ENCODE measurements at places on chromosomes 5 and 9.
A peak's percentile ranks its signal among the peaks of the same experiment; 100 is the strongest.

GRCh38 chr9:134913713-134914500 lies 3.8 kb downstream of the FCN1 start:
- DNase-seq: no peak

GRCh38 chr9:133436681-133437080 lies 14.5 kb downstream of the ADAMTS13 start:
- DNase-seq: no peak

- DNase-seq: no peak
These were observed 13.5 kb upstream of the IQGAP2 start for GRCh38 chr5:76389513-76390154.

- no peak for DNase-seq
These were observed 132.8 kb upstream of the PAPPA start for GRCh38 chr9:116020801-116021200.

- no peak for DNase-seq
These were observed 1057.3 kb downstream of the TLE1 start for GRCh38 chr9:80632041-80632440.

DNA sequence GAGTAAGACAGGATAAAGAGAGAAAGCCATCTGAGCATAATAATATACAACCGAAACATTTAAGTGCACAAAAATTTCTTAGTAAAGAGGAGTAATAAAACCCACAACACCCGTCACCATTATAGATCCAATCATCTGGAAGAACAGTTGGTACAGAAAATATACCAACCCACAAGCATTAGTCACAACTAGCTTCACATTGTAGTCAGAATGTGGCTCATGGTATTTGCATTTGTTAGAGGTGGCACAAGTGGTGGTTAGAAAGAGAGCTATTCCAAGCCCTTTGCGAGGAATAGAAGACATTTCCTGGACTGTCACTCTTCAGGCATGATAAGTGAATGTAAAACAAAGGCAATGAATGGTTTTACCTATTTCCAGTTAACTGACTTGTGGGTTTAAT lies 677.5 kb upstream of the ST8SIA4 start:
- no peak for DNase-seq

DNA sequence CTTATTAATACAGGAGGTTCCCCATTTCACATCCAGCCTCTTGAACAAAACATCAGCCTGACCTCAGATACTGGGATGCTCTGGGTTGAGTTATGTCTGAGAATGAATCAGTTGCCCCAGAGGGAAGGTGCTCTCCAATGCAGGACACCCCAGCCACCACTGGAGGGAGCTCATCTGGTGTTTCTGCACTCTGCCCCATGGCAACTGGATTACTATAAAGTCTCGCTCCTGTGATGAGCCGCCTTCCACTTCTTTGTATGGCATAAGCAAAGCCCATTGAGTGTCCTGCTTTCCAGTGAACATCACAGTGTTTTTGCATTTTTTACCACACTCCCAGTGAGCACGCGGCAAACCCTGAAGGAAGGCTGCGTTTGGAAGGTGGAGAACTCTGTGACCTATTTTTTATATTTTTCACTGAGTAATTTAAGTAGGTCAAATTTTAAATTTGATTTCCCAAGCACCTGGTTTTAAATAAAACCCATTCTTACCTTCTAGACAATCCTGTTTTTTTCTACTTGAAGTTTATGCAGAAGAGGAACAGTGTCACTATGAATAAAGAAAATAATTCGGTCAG lies 176.9 kb upstream of the WWC1 start:
- DNase-seq: peak; percentile 42

GRCh38 chr5:161302559-161302958 lies 244.0 kb downstream of the GABRB2 start:
- no peak for DNase-seq

DNA sequence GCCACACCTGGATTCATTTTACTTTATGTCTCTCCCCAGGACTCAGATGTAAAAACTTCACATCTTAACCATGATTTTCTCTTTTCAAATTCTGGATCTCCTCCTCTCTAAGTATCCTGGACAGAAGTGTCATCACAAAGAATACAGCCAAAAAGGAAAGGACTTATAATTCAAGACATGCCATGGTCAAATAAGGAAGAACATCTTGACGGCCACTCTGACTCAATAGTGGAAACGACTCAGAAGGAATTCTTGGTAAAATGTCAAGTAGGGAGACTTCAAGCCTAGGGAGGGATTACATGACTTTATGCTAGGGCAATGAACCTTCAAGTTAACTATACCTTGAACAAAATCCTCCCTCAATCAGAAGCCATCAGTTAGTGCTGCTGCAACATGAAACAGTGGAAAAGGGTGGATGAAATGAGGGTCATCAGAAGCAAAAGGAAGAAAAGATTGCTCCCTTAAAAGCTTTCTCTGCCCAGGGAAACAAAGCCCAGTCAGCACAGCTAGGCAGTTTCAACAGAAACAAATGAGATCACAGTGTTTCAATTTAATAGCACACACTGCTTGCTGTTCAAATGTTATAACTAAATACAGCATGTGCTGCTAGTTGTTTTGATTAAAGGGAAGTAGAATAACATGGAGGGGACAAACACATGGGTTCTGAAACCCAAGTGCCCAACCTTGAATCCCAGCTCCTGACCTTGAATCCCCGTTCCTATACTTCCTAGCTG lies 101.4 kb downstream of the LPAR1 start:
- DNase-seq: no peak

DNA sequence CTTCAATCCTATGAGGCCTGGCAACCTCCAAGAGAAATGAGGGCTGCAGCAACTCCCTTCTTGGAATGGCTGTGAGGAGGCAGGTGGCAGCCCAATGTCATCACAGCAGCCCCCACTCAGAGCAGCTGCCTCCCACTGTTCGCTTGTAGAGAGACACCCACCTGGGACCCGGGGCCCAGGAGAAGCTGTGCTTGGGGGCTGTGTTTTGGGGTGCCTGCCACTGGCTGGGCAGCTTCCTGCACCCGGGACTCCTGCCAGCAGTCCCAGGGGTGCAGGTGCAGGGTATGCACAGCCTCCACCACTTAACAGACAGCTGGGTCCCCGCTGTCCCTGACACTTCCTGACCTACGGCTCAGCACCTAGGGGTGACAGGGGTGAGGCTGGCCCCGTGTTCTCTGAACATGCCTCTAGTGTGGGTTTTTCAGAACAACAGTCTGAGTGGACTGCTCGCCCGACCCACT lies 26.2 kb downstream of the NIPAL4 start:
- DNase-seq: no peak

GRCh38 chr9:109134167-109134578 lies 14.4 kb upstream of the TMEM245 start:
- DNase-seq: no peak

DNA sequence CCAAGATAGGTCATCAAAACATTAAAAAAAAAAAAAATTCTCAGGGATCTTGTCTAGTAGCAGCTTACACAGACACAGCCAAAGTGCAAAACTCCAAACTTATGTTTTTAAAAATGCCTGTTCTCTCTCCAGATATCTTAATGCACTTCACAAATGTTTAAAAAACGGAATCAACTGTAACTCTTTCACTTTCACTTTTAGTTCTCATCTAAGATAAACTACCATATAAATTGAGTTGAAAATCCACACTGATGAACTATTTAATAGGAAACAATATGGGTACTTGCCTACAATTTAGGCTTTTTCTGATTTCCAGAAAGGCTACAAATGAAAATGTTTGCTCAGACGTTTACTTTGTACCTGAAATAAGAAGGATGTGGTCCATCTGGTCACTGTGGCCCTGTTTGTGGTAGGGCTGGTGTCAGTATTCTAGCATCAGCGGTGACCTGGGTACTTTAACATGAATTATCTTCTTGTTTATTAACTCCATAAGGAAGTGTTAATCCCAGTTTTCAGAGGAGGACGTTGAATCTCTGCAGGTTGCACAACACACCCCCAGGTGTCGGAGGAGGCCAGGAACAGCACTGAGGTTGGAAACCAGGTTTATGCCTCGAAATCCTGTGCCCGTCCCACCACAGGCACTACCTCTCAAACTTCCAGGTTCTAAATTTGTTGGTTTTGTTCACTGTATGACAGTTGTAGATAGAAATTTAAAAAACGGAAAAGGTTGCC lies 13.3 kb upstream of the LPCAT1 start:
- DNase-seq: no peak

- no peak for DNase-seq
These were observed 238.0 kb downstream of the DMAC1 start for GRCh38 chr9:7561527-7562080.

DNA sequence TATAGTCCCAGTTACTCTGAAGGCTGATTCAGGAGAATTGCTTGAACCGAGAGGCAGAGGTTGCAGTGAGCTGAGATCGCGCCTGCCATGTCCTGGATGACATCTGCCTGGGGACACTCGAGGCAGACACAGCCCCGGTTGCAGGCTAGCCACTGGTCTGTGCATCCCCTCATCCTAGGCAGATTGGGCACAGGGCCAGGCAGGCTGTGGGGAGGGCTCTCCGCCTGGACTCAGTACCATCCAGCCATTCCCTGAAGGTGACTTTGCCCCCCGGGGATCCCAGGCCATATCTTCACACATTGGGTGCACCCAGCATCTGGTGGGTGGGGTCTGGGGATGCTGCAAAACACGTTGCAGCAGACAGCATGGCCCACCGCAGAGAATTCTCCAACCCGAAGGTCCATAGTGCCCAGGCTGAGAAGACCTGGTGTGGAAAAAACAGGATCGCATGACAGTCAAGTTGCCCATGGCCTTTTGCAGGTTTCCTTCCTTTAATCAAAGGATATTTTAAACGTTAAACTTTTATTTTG lies 50.9 kb upstream of the SUSD3 start:
- DNase-seq: no peak

- no peak for DNase-seq
These were observed 25.0 kb upstream of the CAST start for GRCh38 chr5:96637196-96637595.

GRCh38 chr5:157986431-157986990 lies 127.6 kb upstream of the CLINT1 start:
- DNase-seq: no peak

DNA sequence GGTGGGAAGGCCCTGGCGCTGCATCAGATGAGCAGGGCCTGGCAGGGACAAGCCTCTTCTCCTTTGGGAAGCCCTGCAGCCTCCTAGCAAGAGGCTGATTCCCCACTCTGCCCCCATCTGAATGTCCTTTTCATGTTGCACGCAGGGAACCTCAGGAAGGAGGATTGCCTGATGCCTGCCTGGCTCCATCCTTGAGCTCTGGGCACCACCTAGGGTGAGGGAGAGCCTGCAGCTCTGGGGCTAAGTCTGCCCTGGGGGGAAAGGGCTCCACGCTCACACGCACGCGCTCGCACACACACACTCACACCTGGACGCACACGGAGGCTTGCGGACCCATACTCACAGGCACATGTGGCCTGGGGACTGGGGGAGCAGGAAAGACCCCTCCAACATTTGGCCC lies 86.6 kb downstream of the LMX1B start:
- no peak for DNase-seq

DNA sequence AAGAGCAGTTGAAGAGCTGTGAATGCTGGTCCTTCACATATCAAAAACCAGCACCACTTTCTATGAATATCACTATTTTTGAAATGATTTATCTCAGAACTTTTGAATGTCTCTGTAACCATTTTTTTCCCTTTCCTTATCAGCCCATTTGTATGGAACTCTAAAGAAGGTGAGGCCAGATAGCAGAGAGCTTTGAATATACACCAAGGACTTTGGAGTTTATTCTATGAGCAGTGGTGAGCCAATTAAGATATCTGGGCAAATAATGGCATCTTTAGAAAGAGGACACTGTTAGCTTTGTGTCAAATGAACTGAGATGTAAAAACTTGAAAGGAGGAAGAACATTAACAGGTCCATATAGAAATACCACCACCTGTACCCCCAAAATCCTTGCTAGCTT lies 22.0 kb downstream of the KCTD16 start:
- DNase-seq: no peak

- DNase-seq: no peak
These were observed 50.9 kb upstream of the HSPB3 start for GRCh38 chr5:54404568-54404967.

DNA sequence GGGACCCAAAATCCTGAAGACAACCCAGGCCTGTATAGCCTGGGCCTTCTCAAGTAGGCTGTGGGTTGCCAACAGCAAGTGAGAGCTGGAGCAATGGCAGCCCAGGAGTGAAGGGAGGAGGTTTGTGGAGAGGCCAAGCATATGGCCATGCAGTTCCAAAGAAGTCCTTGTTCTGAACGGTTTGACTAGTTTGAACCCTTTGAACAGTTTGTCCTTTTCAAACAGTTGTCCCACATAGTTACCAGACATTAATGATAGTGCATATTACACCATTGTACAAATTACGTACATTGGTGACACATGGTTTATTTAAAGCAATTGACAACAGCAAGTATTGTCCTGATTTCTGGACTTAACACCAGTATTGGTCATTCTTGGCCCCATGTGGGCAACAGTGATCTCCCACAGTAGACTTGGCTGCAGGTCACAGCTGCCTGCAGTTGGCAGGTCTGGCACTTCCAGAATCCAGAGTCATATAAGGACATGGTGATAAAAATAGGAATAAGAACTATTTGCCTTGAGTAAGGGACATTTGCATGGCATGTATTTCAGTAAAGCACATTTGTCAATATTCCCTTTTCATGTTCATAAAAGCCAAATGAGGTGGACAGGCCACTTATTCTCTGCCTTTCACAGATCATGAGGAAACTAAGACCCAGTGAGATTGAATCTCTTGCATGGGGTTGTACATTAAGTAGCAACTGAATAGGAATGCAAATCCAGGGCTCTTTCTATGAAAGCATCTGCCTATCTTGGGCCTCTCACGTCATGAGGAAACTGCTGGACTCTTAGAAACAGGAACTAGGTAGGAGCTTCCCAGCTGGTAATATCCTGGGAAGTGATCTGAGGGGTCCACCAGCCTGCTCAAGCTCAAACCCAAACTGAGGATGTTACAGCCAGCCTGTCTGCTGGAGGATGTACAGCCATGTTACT lies 30.3 kb downstream of the SLC25A48 start:
- DNase-seq: no peak

GRCh38 chr5:173232499-173233346 lies 2.3 kb downstream of the NKX2-5 start:
- DNase-seq: no peak

DNA sequence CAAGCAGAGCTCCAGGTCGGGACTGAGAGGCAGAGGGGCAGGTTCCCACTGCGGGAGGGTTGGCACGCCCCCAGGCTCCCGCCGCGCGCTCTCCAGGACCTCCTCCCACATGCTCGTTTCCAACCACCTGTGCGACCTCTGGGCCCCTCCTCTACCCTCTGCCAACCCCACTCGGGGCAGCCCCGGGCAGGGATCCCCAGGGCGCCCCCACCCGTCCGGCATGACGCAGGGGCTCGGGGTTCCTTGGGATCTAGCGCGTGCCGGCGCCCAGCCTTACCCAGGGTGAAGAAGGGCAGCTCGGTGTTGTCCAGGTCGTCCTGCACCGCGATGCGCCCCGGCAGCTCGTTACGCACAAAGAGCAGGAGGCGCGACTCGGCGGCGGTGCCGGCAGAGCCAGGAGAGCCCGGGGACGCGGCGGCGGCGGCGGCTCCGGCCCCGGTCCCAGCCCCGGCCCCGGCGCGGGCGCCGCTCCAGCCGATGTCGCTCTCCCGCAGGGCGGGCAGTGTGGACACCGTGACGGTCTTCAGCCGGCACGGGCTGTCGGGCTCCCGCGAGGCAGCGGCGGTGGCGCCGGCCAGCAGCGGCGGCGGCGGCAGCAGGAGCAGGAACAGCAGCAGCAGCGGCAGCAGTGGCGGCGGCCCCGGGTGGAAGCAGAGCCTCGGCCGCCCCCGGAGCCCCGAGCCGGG lies 494 bp downstream of the ASTN2 start:
- DNase-seq: no peak

Measured in stimulated activated CD4-positive, alpha-beta T cell treated with anti-CD3 and anti-CD28 coated beads, Interleukin-1b, Interleukin-23, amount 100 ng/mL, for 48 hours (primary cell).